Activated T-cell treated with anti-CD3 and anti-CD28 coated beads for 1 hour (primary cell): ENCODE measurements at places on chromosomes 11 and 22.

- no peak for DNase-seq
These were observed 729.3 kb downstream of the NTM start for GRCh38 chr11:132099692-132100091.

GRCh38 chr22:45224988-45225731 is 15.5 kb downstream of the KIAA0930 start:
- no peak for DNase-seq

DNA sequence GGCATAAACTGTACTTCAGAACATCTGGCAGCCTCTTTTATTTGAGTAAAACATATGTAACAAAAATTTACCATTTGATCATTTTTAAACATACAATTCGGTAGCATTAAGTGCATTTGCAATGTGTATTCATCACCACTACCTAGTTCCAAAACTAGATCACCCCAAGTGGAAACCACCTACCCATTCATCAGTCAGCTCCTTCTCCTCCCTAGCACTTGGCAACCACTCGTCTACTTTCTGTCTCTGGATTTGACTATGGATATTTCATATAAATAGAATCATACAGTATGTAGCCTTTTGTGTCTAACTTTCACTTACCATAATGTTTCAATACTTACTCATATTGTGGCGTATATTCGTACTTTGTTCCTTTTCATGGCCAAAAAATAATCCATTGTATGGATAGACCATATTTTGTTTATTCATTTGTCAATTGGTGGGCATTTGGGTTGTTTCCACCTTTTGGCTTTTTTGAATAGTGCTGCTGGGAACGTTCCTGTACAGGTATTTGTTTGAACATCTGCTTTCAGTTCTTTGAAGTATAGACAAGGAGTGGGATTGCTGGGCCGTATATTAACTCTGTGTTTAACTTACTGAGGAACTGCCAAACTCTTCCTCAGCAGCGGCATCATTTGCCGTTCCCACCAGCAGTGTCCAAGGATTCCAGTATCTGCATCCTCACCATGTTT is 27.2 kb upstream of the ADORA2A start:
- DNase-seq: no peak

DNA sequence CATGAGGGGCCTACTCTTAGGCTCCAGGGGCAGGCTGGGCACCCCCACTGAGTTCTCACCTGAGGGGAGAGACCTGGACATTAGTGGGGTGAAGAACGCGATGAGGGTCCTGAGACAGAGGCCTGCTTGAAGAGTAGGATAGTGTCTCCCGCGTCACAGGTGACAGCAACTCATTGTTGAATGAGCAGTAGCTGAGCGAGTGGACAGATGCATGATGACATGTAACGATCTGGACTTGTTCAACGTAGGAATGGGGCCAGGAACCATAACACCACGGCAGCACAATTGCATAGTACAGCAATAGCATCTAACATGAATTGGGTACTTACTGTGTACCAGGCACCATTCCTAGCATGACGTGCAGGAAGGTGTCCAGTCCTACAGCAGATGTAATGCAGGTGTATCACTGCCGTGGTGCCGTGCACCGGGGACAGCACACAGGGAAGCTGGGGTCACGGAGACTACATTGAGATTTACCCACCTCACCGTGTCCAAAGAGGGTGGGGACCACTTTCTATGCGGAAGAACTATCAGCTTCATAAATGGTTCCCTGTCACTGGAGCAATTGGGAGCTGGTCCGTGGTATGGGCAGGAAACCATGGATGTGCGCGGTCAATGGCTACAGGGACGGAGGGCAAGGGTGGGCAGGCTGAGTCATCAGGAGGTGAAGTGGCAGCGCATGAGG is 1019.1 kb downstream of the TBC1D22A start:
- no peak for DNase-seq

GRCh38 chr11:111785886-111786412 is 19.8 kb upstream of the PPP2R1B start:
- no peak for DNase-seq

- DNase-seq: no peak
These were observed 11.6 kb downstream of the PRR33 start for GRCh38 chr11:1879941-1880720.

GRCh38 chr22:20223421-20224255 is 44.5 kb downstream of the RTN4R start:
- no peak for DNase-seq

GRCh38 chr22:42509548-42509947 is 10.0 kb downstream of the RRP7A start:
- DNase-seq: no peak

DNA sequence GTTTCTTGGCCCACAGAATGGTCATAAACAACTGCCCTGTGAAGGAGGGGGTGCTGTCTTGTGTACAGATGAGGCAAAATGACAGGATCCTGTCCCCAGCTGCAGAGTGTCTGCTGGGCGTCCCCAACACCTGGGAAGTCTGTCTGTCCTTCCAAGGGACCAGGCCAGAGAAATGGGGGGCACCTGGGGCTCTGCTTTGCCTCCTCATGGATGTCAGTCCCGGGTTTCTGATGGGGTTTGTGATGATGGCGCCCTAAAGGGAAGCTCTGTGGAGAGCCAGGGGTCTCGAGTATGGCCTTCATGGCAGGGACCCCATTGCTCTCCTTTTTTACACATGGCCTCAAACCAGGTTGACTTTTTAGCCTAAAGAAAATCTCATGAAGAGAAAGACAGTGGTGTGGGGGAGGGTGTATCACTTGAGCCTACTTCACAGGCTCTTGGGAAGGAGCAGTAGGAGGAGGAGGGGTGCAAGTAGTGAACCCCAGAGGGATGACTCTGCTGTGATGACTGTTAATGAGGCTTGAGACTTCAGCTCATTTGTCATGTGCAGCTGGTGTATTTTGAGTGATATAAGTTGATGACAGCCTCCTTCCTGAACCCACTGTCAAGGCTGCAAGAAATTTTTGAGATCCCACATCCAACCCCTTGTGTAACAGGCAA is 40.6 kb upstream of the TUB start:
- no peak for DNase-seq

- DNase-seq: no peak
These were observed 81.6 kb downstream of the BRD1 start for GRCh38 chr22:49746065-49746464.

- DNase-seq: no peak
These were observed 774.4 kb upstream of the CHORDC1 start for GRCh38 chr11:90997241-90997640.

DNA sequence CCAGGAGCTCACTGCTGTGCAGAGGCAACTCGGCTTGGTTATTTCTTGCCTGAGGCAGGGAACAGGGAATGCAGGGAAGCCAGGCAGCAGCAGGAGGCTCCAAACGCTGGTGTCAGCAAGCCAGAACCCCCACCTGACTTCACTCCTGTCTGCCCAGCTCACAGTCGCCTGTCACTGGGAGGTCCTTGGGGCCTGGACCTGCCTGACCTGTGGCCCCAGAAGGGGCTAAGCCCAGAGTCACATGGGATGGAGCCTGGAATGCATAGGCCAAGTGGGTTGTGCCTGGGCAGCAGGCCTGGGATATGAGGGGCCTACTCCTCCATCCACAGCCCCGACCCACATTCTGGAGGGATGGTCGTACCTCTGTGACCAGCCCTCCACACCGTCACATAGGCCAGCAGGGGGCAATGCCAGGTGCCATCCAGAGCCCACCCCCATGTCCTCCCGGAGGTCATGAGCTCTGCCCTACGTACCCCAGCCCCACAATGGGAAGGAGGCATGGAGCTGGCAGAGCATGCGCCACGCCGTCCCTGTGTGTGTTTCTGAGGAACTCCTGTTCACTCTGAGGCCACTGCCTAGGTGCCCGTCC is 5.2 kb downstream of the RASSF7 start:
- DNase-seq: no peak

GRCh38 chr11:3096909-3097530 is 39.8 kb upstream of the CARS1 start:
- DNase-seq: no peak

DNA sequence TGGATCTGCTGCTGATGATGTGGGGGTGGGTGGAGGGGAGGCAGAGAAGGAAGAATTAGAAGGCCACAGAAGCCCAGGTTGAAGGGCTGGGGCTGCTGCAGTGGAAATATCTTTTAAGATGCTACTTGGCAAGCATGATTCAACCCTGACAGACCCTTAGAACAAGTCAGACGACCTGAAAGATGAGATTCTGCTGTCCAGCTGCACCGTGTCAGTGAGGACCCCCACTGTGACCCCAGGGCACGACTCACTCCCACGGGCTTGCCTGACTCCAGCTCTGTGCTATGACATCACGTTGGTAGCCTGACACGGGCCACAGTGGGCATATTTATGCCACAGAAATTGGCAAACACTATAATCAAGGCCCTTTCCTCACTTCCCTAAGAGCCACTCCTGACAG is 36.0 kb downstream of the LRFN4 start:
- no peak for DNase-seq

DNA sequence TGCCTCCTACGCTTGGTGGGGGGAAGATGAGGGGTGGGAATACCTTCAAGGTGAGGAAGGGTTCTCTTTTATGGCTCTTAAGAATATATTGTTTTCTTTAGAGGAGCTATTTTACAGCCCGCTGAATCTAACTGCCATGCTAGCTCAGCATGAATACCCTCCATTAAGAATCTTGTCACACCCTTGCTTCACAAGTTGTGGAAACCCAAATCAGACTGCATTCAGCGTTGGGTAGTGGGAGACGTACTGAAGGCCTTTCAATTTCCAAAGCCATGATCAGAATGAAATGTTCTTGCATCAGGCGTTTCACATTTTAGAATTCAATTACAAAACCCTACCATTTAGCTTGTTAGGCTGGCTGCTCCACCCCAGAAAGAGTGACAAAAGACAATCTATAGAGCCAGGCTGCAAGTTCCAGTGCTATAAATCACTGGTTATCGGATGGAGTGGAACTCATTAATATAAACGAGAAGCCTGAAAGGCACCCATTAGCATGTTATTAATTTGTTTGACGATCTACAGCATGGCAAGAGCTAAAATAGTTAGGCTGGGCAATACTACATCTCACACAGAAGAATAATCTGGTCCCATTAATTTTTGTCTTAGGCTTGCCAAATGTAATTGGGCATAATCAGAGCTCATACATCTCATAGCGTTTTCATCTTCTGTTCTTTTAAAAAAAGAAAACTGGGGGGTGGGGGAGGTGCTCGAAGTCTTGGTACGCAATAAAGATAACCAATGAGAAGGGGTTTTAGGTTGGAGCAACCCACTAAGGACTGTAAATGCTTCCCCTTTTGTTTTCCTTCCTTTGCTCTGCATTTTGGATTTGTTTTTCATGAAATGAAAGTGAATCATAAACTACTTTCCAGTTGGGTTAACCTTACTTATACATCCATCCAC is 57.5 kb downstream of the ABTB2 start:
- DNase-seq: no peak

DNA sequence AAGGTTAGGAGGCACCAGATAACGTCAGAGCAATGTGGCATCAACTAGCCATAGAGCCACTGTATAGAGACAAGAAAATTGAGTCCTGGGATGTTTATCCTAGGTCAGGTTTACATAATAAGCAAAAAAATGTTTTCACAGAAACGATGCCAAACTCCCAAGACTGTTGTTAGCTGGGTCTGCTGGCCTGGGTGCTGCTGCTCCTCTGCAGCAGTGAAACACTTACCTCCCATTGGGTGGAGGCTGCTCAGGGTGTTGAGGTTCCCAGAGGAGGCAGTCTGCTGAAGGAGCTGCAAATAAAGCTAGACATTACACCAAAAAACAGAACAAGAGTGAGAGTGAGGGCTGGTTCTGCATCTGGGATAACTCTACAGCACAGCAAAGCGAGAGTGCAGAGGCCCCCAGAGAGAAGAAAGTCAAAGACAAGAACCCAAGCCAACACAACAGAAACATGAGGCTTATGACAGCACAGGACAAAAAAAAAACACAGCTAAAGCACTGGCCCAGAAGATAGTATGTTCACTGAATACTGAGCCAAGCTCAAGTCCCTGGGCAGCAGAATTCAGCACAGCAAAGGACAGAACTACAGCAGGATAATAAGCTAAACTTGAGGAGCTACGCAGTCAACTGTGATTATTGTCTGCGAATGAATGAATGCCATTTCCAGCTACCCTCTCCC is 29.9 kb upstream of the RAPSN start:
- DNase-seq: no peak

DNA sequence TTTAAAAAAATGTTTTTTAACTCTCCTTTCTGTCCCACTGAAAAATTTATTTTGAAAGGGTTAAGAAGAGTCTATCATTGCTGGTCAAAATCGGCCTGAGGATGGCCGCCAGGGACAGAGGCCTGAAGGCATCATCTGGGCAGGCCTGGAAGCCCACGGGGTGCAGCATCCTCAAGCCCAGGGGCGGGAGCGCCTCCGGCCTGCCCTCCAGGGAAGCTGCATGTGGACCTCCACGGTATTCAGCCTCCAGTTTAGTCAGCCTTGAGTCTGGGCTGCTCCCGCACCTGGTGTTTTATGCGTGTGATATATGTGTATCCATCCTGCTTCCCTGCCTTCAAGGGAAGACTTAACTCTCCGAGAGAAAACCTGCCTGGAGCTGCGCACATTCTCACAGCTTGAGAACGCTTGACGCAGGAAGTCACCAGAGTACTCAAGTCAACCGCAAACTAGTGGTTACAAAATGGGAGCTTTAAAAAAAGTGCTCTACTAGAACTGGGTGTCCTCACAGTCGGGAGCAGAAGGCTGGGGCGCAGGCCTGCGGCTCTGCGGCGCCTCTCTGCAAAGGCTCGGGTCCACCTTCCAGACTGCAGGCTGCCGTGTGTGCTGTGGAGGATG is 13.6 kb upstream of the BID start:
- no peak for DNase-seq
